Brain (organoid and tissue), 16 donors: ENCODE measurements at places on chromosomes 2 and 18.

DNA sequence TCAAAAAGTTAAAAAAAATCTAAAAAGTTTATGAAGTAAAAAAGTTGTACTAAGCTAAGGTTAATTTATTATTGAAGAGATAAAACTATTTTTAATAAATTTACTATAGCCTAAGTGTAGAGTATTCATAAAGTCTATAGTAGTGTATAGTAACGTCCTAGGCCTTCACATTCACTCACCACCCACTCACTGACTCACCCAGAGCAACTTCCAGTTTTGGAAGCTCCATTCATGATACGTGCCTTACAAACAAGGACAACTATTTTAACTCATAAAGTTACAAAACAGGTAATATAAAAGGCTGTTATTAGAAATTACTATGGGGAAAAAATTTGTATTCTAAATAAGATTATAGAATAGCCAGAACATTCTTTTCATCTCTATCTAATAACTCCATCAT lies 158.9 kb upstream of the FN1 start:
- no peak for DNase-seq

DNA sequence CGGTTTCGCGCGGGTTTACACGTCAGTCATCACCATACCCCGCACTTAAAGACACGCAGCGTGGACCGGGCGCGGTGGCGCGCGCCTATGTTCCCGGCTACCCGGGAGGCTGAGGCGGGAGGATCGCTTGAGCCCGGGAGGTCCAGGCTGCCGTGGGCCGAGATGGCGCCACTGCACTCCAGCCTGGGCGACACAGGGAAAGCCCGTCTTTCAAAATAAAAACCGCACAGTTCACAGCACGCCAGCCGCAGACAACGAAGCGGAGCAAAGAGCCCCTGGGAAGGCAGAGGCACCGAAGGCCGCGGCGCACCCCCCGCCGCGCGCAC lies 328 bp downstream of the DTYMK start:
- DNase-seq, result no peak

DNA sequence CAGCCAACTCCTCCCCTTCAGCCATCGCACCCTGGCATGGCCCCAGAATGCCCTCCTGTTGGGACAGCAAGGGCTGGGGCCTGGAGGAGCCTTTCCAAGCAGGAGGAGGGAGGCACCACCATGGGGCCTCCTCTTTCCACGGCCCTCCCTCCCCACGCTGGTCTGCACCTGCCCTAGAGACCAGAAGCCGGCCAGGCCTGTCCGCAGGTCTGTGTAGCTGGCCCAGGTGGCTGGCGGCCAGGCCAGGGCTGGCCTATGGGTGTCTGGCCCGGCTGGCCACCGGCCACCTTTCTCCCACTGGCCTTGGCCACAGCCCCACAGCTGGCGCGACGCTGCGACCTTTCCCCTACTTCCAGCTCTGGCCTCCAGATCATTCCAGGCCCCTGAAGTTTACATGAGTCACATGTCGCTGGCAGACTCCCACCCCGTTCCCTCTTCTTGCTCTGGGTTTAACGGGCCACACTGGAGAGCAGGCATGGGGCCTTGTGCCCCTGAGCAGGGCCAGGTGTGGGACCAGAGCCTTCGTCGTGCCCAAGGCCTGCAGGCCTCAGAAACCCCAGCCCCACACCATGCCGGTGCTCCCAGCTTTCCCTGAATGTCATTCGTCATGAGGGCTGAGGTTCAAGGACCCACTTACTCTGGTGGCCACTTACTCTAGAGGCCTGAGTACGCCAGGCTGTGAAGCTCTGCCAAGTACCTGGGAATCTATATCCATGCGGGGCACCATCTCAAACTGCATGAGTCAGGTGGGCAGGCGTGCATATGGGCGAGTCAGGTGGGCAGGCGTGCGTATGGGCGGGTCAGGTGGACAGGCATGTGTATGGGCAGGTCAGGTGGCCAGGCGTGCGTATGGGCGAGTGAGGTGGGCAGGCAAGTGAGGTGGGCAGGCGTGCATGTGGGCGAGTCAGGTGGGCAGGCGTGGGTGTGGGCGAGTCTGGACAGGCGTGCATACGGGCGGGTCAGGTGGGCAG lies 33.3 kb upstream of the KLF11 start:
- no peak for DNase-seq

- no peak for DNase-seq
Observed at GRCh38 chr2:23283653-23284052, 101.3 kb upstream of the KLHL29 start.
